Suppressor macrophage treated with lipopolysaccharide for 4 hours (primary cell): ENCODE measurements at places on chromosomes 2 and 18.

- DNase-seq = no peak
These were observed 50.7 kb downstream of the ATIC start for GRCh38 chr2:215362562-215362904.

- peak; percentile 5 for DNase-seq
These were observed 995 bp downstream of the MBD5 start for GRCh38 chr2:148021886-148022285.

GRCh38 chr2:217920879-217921603, 81.8 kb downstream of the TNS1 start:
- no peak for DNase-seq

- DNase-seq = no peak
These were observed 117.1 kb downstream of the ZNF521 start for GRCh38 chr18:25234740-25235345.
